Aorta (tissue), 5 donors: ENCODE measurements at places on chromosomes 4 and X. TPM values are rescaled to one million over a fixed set of nuclear protein-coding genes. Genes with fewer than 3 reads are reported as not detected.

DNA sequence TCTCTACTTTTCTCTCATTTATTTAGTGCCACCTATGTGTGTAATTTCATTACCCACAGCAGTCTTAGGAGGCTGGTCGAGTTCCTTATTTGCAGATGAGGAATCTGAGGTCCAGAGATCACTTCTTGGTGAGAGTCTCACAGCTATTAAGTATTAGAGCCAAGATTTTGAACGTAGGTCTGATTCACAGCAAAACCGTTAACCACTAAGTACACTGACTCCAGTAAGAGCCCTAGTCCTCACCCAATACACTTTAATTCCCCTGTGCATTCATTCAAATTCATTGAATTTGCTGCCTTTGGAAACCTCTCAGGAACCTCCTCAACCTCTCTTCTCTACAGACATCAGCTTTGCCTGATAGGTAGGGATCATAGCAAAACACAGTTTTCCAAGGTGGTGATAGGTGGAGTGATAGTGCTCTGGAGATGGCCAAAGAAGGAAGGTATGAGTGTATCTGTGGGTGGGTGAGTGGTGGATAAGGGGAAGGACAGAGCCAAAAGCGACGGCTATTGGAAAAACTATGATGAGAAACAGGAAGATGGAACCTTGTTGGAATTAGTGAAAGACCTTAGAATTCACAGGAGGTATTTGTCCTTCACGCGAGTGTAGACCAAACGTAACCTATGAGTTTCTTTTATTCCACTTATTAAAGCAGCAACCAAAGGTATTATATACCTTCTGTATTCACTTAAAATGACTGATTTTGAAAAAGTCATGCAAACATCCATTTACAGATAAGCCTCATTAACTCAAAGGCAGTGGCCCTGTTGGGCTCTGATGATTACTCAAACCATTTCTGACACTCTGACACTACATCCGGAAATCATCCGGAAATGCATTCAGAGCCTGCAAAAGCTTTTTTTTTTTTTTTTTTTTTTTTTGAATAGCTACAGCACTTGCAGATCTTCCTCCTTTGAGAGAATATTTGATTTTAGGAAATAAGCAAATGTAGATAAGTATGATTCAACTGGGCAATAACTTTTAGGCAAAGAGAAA is 6.3 kb downstream of the FMR1 start:
- H3K36me3 ChIP-seq: no peaks in the 10 kb centered on the region
- H3K27me3 ChIP-seq: no peaks in the 10 kb centered on the region
- H3K4me1 ChIP-seq: no peaks in the 10 kb centered on the region

AMER1 gene
- polyA plus RNA-seq: 1.0 TPM

GRCh38 chrX:154714925-154715324 is 36.0 kb downstream of the GAB3 start:
- no peaks in the 10 kb centered on the region for H3K27me3 ChIP-seq
- no peaks in the 10 kb centered on the region for H3K4me1 ChIP-seq
- H3K36me3 ChIP-seq: peaks cover 4% of the 10 kb centered on the region
- no peak for DNase-seq
- H3K27ac ChIP-seq: no peak overlapping the region

- no peaks in the 10 kb centered on the region for H3K4me1 ChIP-seq
- H3K27me3 ChIP-seq: no peaks in the 10 kb centered on the region
- no peak within 1 kb of the TSS for H3K4me3 ChIP-seq
Observed at GRCh38 chr4:8580321-8581093, at the start of gene GPR78. GPR78 (plus strand) TSS chr4:8580392; CDS start chr4:8580983, 591 bp downstream.

DNA sequence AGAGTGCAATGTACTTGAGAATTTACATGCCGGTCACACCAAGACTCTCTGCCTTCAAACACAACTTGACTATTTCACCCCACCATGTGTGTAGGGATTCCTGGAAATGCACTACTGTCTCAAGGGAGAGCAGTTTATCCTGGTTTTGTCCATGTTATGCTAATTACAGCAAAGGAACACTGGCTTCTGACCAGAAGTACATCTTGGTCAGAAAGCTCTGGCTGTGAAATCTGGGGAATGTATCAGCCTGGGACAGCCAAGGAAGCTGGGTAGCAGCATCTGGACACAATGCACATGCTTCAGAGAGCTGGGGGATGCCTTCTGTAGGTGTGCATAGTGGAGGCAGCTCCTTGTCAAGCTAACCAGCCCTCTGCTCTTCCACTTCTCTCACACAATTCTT is 1432.6 kb upstream of the TENM3 start:
- DNase-seq: no peak
- no peaks in the 10 kb centered on the region for H3K27me3 ChIP-seq
- no peak overlapping the region for H3K27ac ChIP-seq
- no peaks in the 10 kb centered on the region for H3K36me3 ChIP-seq
- no peaks in the 10 kb centered on the region for H3K4me1 ChIP-seq
- H3K4me3 ChIP-seq: no peak overlapping the region

DNA sequence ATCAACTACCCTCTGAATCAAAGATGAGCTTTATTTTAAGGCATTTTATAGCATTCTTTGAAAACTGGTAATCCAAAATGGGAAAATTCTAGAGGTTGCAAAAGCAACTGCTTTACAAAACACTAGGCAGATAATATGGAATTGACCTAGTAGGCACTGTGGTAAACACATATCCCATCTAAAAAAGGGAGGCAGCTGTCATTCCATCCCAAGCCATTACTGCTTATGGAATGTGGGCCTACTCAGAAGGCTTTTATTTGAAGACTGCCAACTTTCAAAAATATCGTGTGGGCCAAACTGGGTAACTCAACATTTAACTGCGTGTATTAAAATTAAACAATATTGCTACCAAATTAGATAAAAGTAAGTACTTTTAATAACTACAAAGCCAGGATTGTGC is 19.3 kb downstream of the UBE2D3 start:
- no peaks in the 10 kb centered on the region for H3K27me3 ChIP-seq
- no peak for DNase-seq
- H3K36me3 ChIP-seq: no peaks in the 10 kb centered on the region
- H3K4me3 ChIP-seq: no peak overlapping the region

DNA sequence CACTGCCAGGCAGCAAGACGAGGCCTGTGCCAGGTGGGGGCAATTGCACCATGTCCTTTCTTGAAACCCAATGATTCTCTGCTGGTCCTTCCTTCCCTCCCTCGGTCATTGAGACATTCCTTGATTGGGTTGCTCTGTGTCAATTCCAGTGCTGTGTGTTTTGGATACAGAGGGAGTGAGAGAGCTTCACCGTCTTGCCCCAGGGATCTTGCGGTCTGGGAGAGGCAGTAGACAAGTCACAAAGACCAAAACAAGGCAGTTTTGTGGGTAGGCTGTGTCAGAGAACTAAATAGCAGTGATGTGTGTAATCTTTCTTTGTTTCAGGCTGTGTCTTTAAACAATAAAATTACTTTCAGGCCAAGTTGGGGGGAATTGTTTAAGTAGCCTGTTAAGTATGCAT is 38.8 kb upstream of the TADA2B start:
- H3K4me3 ChIP-seq: no peak overlapping the region
- no peak overlapping the region for H3K27ac ChIP-seq
- no peaks in the 10 kb centered on the region for H3K36me3 ChIP-seq
- H3K4me1 ChIP-seq: no peaks in the 10 kb centered on the region
- H3K27me3 ChIP-seq: no peaks in the 10 kb centered on the region

GRCh38 chrX:15820106-15821073 is 30.1 kb downstream of the ZRSR2 start:
- H3K27ac ChIP-seq: no peak overlapping the region
- H3K4me3 ChIP-seq: no peak overlapping the region
- no peaks in the 10 kb centered on the region for H3K36me3 ChIP-seq

GRCh38 chr4:26424153-26424552 is 66.1 kb downstream of the CCKAR start:
- no peak for DNase-seq
- H3K4me3 ChIP-seq: no peak overlapping the region
- H3K36me3 ChIP-seq: peaks cover 1% of the 10 kb centered on the region
- H3K4me1 ChIP-seq: no peaks in the 10 kb centered on the region
- H3K27ac ChIP-seq: no peak overlapping the region
- no peaks in the 10 kb centered on the region for H3K27me3 ChIP-seq

VEGFD gene
- 0.63 TPM for polyA plus RNA-seq

- H3K36me3 ChIP-seq: no peaks in the 10 kb centered on the region
- DNase-seq: no peak
- H3K27ac ChIP-seq: no peak overlapping the region
Observed at GRCh38 chrX:68876731-68877130, 47.9 kb downstream of the EFNB1 start.

- H3K27me3 ChIP-seq: no peaks in the 10 kb centered on the region
- no peak overlapping the region for H3K4me3 ChIP-seq
- H3K4me1 ChIP-seq: no peaks in the 10 kb centered on the region
- H3K27ac ChIP-seq: no peak overlapping the region
- DNase-seq: no peak
- H3K36me3 ChIP-seq: no peaks in the 10 kb centered on the region
Observed at GRCh38 chrX:97405031-97405660, 521.4 kb downstream of the RPA4 start.

UTP14A gene
- polyA plus RNA-seq: 12.1 TPM

- DNase-seq: no peak
- H3K4me1 ChIP-seq: no peaks in the 10 kb centered on the region
- no peak overlapping the region for H3K27ac ChIP-seq
- H3K4me3 ChIP-seq: no peak overlapping the region
Observed at GRCh38 chr4:170581969-170582368, 492.2 kb upstream of the AADAT start.

GUCY1B1 gene
- 10.0 TPM for polyA plus RNA-seq

GRCh38 chr4:99404595-99405287 is 30.4 kb downstream of the ADH7 start:
- H3K4me1 ChIP-seq: peaks cover 3% of the 10 kb centered on the region
- no peak overlapping the region for H3K4me3 ChIP-seq
- no peaks in the 10 kb centered on the region for H3K27me3 ChIP-seq
- peak overlapping the region; percentile 99 for H3K27ac ChIP-seq
- DNase-seq: no peak
- H3K36me3 ChIP-seq: no peaks in the 10 kb centered on the region

DNA sequence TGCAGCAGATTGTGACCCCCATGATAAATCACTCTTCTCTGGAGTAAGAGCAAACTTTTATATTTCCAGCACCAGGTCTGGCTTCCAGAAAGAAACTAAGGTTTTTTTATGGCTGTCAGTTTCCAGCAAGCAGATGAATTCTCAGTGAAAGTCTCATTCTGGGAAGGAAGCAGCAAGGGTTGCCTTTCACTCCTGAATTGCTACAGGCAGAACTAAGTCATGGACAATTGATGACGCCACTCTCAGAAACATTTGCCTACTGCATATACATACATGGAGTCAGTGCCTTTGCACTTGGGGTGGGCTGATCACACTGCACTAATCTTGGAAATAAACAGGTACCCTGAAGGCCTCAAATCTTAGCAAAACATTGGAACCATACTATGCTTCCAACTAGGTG is 80.0 kb downstream of the IL21 start:
- no peaks in the 10 kb centered on the region for H3K27me3 ChIP-seq
- no peak overlapping the region for H3K4me3 ChIP-seq
- H3K27ac ChIP-seq: no peak overlapping the region
- no peak for DNase-seq
- H3K36me3 ChIP-seq: no peaks in the 10 kb centered on the region

DRD5 gene
- not detected for polyA plus RNA-seq

DNA sequence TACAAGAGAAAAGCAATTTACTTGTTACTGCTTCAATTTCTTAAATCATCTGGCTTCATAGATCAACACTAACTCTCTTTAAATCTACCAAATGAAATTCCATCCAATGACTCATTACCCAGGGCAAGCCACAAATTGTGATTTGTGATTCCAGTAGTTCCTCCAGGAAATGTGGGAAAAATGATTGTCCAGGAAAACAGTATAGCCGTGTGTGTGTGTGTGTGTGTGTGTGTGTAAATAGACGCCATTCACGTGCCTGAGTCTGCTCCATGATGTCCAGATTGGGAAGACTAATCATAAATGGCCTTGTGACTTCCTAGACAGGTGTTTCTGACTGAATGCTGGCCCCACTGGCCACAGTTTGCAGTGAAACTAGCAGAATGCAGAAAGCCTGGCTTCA is 121.3 kb downstream of the HS6ST2 start:
- no peak overlapping the region for H3K4me3 ChIP-seq
- no peaks in the 10 kb centered on the region for H3K36me3 ChIP-seq
- no peaks in the 10 kb centered on the region for H3K27me3 ChIP-seq
